D721Med (cell line): ENCODE measurements at places on chromosomes 6 and 20.

- DNase-seq = no peak
Observed at GRCh38 chr6:50289366-50289765, 239.6 kb upstream of the DEFB112 start.

- DNase-seq = no peak
Observed at GRCh38 chr20:36117638-36118037, 36.9 kb upstream of the EPB41L1 start.

- DNase-seq = no peak
Observed at GRCh38 chr6:127990074-127990473, 89.2 kb upstream of the THEMIS start.

- DNase-seq = no peak
Observed at GRCh38 chr20:46276531-46276930, 31.8 kb downstream of the CDH22 start.

DNA sequence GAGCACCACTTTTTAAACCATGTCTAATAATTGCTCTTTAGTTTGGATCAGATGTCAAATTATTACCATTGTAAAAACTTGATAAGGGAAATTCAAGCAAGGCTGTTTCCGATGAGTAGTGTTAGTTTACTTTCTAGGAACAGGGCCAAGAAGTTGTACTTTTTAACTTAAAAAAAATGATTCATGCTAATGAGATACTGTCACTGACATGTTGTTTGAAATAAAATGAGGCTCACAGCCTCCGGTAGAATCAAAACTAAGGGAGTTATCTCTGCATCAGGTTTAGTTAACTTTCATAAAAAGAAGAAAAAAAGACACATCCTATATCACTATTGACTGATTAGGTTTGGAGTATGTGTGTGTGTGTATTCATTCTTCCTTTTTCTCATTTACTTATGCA, 55.2 kb upstream of the SUPT3H start:
- no peak for DNase-seq

- no peak for DNase-seq
Observed at GRCh38 chr6:137775227-137775626, 91.8 kb upstream of the TNFAIP3 start.

- DNase-seq = no peak
Observed at GRCh38 chr6:111569951-111570350, 35.7 kb downstream of the TRAF3IP2 start.

DNA sequence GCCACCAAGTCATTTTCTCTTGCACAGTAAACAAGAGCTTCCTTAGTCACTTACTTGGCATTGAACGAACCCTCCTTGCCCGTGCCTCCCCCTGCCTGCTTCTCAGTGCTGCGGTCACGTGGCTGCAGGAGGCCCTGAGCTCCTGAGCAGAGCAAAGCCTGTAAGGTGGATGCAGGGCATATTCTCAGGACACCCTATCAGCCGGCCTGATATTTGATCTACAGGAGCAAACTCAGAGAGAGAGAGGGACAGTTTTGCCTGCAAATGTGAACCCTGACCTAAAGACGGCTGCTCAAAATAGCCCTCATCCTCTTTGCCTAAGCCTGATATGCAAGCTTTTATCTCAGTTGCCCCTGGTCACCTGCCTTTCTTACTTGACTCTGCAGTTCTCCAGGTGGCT, 93.0 kb upstream of the POPDC3 start:
- DNase-seq = no peak

DNA sequence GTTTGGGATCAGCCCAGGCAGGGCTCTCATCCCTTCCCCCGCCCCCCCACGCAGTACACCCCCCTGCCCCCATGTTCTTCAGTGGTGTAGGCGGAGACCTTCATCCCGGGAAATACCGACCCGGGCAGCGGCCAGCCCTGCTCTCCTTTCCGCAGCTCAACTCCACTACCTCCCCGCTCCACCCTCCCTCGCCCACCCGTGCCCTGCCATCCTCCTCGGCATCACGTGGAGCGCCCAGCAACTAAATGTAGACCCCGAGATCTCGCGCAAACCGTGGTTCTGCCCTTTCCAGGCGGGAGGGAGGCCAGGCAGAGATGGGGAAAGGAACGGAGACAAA, 1932.2 kb upstream of the DEFB115 start:
- no peak for DNase-seq

DNA sequence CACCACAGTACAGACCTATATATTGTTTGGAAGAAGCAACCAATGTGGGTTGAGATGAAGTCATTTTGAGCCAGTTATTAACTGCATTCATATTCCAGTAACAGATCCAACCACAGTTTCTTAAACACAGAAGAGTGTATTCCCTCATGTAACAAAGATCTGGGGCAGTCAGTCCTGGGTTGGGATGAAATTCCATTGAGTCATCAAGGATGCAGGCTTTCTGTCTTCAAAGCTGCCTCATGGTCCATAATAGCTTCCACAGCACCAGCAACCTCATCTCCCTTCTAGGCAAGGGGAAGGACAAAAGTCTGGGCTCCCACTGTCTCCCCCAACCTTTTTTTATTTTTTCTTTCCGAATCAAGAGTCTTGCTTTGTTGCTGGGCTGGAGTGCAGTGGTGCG, 2.9 kb upstream of the SOD2 start:
- DNase-seq = no peak

DNA sequence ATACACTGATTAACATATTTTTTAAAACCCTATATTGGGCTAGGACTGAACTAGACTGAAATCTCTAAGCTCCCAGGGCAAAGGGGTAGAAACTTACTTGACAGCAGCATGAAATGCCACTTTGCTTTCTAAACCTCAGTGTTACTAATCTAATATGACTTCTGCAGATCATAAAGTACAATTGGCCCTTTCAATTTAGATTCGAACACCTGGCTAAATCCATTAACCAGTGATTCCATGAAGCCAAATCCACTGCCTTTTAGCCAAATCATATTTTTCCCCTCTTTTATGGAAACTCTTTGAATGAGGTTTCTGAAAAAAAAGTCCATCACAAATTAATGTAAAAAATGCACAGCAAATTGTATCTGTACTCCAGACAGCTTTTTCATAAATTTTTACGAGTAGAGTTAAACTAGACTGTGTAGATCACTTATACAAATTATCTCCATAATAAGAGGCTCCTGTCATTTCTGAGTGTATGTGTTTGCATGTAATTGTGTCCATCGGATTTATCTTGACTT, 25.7 kb downstream of the EPHA7 start:
- no peak for DNase-seq

GRCh38 chr6:117481278-117481925, 1.1 kb upstream of the DCBLD1 start:
- no peak for DNase-seq

- no peak for DNase-seq
Observed at GRCh38 chr6:41878961-41879405, 16.2 kb downstream of the USP49 start.

GRCh38 chr6:23611776-23612381, 514.1 kb upstream of the NRSN1 start:
- DNase-seq = no peak

DNA sequence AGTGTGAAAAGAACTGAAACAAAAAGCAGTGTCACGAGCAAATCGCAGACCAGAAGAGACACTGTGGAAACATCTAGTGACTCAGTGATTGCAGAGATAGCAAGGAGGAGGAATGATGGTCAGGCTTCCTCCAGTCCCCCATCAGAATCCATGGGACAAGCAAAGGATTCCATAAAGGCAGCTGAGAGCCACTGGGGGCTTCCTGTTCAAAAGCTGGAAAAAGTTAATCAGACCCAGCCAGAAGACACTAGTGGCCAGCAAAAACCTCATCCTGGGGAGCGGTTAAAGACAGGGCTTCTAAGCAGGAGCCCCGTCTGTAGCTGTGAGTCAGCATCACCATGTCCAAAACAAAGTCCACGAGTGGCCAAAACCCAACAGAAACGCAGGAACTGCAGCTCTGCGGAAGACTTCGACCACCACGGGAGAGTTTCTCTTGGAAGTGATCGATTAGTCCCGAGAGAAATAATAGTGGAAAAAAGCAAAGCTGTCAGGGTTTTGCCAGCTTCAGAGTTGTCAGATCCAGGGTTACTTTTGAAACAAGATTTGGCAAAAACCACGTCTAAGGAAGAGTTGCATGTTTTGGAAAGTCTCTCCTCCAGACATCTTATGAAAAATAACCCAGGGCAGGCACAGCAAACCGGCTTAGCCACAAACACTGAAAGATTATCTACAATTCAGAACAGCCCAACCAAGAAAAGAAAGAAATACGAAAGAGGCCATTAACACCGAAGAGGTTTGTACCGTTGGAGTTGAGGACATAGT, 51.0 kb downstream of the JAG1 start:
- no peak for DNase-seq

- DNase-seq = no peak
Observed at GRCh38 chr6:109242925-109243324, 139.3 kb downstream of the CD164 start.

GRCh38 chr6:20708367-20709124, 174.3 kb downstream of the CDKAL1 start:
- no peak for DNase-seq

DNA sequence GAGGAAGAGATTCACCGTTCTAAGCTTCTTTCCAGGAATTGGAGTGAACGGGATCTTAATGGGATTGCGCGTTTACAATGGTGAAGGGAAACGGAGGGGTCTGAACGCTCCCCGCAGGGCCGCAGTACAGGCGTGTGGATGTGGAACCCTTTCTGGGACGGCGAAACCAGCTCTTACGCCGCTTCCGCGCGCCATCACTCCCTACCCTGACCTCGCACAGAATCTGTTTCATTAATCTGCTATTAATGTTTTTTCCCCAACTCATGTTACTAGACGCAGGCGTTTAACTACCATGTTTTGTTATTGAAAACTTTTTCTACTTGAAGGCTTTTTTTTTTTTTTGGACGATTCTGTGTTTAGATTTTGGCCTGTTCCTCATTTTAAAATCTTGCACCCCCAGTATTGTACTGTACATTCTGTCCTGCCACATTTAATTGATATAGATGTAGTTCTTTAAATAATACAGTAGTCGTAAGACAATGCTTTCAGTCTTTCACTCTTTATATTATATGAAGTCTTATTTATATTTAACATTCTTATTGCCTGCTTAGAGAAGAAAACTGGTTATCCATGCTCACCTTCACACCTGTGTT, 696 bp upstream of the SUPT3H start:
- no peak for DNase-seq

DNA sequence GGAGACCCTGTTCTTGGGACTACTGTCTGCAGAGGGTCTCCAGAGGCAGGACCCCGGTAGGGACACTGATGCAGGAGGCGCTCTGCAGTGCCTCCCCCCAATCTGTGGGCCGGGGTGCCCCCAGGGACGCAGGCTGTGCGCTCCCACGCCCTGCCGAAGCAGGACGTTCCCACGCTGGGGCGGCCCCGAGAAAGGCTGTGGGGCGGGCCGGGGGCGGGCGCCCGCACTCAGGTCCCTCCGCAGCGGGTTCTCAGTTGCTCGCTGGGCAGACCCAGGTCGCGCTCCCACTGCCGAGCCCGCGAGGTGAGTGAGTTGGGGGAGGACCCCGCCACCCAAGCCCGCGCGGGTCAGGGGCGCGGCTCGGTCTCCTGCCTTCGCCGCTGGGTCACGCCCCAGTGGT, at the start of gene COX4I2:
TSS of gene COX4I2 (plus strand) at position 253 of the 400 bp plus-strand sequence. CDS start 1,106 bp downstream, outside the sequence.
- no peak for DNase-seq

GRCh38 chr6:129469070-129469662, 240.8 kb downstream of the ARHGAP18 start:
- no peak for DNase-seq

- DNase-seq = no peak
Observed at GRCh38 chr20:35702824-35703695, 3.9 kb downstream of the ROMO1 start.

GRCh38 chr6:19873031-19873430, 35.9 kb downstream of the ID4 start:
- no peak for DNase-seq

DNA sequence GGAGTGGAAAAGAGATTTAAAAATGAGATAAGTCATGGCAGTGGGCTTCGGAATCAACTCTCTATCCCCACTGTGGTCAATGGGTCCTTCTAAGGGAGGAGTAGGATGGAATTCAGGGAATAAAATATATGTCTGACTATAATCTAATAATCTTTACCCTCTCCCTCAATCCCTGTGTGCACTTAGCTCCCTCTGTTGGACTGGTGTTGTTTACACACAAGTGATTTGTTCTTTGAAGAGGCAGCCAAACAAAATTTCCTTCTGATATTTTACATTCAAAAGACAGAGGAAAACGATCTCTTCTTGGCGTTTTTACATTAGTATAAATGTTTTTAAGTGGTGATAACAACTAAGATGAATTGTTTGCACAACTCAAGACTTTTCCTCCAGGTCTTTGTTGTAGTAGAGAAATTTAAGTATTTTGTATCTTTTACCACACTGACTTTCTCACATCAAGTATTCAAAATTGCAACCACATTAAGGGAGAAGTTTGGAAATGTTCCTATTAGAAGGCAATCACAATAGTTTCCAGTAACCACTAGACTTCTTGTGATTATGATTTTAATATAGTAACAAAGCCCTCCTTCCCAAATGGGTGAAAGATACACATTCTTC, 317.8 kb downstream of the CENPW start:
- DNase-seq = no peak
